Stimulated activated CD4-positive, alpha-beta T cell treated with anti-CD3 and anti-CD28 coated beads, Interleukin-4, amount 100 ng/mL, for 1 hour (primary cell): ENCODE measurements at places on chromosomes 5 and 9.

- DNase-seq: no peak
These were observed 29.1 kb downstream of the CEL start for GRCh38 chr9:133090752-133091385.

- no peak for DNase-seq
These were observed 36.3 kb upstream of the OTULINL start for GRCh38 chr5:14545308-14545707.

- no peak for DNase-seq
These were observed 47.8 kb downstream of the KDM4C start for GRCh38 chr9:6805532-6805931.

DNA sequence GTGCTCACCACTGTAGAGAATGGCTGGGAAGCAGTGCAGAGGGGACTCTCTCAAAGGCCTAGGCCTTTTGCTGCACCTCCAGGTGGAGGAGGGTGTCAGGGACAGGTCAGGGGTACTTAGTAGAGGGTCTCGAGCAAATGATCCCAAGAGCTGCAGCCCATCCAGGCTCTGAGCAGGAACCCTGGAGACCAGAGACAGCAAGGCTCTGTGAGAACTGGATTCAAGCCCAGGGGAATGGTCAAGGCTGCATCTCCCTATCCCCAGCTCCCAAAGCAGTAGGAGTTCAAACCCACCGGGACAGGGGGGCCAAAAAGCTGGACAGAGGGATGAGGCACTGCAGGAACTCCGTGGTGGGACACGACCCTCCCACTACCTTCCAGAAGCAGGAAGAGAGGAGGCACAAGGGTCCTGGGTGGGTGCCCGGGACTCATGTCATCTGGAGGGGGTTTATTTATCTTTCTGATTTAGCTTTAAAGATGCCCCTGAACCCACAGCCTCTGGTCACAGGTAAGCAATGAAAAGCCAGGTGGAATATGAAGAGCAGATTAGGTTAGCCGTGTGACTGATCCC is 124.8 kb downstream of the MVB12B start:
- DNase-seq: no peak

DNA sequence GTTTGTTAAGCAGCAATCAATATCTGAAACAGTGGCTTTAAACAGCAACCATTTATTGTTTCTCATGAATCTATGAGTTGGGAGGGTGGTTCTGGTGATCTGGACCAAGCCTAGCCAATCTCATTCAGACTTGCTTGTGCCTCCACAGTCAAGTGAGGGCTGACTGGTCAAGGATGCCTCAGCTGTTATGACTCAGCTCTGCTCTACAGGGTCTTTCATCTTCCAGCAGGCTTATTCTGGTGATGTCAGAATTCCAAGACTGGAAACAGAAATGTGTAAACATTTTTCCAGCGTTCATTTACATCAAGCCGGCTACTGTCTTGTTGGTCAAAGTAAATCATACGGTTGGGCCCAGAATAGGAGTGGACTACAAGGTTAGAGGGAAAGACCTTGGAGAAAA is 2.5 kb upstream of the PIP5K1B start:
- no peak for DNase-seq

DNA sequence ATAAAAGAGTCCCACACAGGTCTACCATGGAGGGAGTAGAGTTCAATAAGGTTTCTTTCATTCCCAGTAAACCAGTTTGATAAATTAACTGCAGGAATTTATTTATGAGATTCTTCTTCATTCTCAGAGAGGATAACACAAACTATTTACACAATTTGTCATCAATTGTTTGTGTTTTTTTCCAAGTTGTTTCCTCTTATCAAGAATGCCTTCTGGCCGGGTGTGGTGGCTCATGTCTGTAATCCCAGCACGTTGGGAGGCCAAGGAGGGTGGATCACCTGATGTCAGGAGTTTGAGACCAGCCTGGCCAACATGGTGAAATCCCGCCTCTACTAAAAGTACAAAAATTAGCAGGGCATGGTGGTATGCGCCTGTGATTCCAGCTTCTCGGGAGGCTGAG is 216.7 kb downstream of the MLLT3 start:
- no peak for DNase-seq

- no peak for DNase-seq
These were observed 269.9 kb downstream of the FANCC start for GRCh38 chr9:95047452-95048224.

GRCh38 chr5:5539590-5539989 is 117.1 kb downstream of the ICE1 start:
- DNase-seq: no peak

- no peak for DNase-seq
These were observed 67.1 kb upstream of the SLC1A1 start for GRCh38 chr9:4423207-4423610.

- no peak for DNase-seq
These were observed at the start of gene SYNPO for GRCh38 chr5:150640311-150641005. Gene SYNPO (plus strand): TSS chr5:150640660. CDS start chr5:150648276, 7,616 bp downstream.

- no peak for DNase-seq
These were observed 378.9 kb downstream of the CAAP1 start for GRCh38 chr9:26513730-26514129.

DNA sequence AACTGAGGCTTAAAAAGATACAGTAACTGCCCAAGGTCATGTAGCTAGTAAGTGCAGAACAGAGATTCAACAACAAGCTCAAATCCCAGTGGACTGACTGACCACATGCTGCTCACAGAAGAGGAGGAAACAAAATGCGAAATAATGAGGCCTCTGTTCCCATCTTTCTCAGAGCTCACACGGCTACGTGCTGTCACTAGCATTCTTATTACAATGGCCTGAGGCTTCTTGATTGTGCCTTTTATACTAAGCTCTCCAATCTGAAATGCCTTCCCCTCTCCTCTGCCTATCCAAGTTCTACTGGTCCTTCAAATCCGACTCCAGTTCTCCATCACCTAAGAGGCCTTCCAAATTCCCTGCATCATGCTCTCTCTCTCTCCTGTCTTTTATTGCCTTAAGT is 26.0 kb downstream of the SGTB start:
- DNase-seq: no peak

GRCh38 chr5:5364932-5365331 is 57.5 kb upstream of the ICE1 start:
- no peak for DNase-seq

DNA sequence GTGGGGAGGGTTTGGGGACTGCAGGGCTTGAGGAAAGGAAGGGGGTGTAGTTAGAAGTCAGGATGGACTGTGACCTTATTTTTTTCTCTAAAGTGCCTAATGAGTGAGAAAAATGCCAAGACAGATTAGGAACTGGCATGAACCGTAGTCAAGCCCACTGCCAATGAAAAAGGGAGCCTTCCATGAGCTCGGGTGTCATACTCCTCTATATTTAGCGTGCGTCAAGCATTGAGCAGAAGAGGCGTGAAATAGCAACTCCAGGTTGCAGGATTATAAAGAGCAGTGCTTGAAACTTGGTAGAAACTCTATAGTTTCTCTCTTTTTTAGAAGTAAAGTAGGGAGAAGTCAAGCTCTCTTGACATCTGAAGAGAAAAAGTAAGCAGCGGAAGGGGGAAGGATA is 1.8 kb downstream of the SGCD start:
- DNase-seq: no peak

- no peak for DNase-seq
These were observed 177.8 kb downstream of the GABBR2 start for GRCh38 chr9:98530806-98531386.

DNA sequence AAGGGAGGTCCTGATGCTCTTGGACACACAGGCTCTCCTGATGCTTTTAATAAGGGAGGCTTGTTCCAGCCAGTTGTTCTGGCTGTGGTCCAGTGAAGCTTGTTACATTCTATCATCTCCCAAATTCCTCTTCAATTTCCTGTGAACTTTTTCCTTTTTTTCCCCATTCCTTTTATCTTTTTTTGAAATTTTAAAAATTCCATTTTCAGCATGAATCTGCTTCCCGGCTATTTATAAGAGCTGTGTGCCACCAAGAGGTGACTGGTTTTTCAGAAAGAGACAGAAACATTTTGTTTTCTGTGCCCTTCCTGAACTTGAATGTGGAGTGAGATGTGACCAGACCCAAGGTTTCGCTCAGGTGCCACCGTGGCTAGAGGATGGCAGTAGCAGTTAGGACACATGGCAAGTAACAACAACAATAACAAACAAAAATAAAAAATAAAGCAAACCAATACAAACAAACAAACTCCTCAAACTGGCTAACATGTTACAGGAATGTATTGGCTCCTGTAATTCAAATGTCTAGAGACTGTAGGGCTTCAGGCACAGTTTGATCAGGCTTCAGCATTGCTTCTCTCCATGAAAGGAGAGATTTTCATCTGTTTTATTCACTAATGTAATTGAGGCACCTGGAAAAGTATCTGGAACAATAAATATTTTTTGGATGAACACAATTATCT is 121.1 kb downstream of the BOD1 start:
- no peak for DNase-seq

GRCh38 chr9:81616141-81616540 is 73.2 kb downstream of the TLE1 start:
- no peak for DNase-seq

DNA sequence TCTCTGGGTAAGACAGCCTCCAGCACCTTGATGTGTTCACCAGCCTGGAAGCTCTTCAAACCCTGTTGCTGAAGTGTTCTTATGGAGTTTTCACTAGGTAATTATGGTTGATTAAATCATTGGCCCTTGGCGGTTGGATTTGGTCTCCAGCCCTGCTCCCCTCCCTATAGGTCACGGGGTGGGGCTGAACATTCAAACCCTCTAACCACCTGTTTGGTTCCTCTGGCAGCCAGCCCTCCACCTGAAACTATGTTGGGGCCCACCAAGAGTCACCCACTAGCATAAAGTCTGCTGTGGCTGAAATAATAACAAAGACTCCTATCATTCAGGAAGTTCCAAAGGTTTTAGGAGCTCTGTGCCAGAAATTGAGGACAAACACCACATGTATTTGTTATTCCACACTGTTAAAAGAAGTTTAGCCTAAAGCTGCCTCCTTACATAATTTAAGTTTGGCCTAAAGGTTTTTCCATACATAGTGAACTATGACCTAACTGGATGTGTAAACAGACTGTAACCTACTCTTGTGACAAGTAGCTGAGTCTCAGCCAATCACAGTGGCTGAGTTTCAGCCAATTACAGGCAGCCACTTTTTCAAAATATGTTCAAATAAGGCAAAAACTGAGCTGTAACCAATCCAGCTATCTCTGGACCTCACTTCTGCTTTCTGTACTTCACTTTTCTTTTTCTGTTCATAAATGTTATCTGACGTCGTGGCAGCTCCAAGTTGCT is 34.8 kb downstream of the TMEM252 start:
- DNase-seq: no peak

GRCh38 chr9:103225702-103226646 is 230.8 kb downstream of the CYLC2 start:
- DNase-seq: no peak

- DNase-seq: no peak
These were observed 8.7 kb downstream of the FAM193B start for GRCh38 chr5:177545487-177546257.

GRCh38 chr5:147234239-147234824 is 494 bp upstream of the STK32A start:
- no peak for DNase-seq

DNA sequence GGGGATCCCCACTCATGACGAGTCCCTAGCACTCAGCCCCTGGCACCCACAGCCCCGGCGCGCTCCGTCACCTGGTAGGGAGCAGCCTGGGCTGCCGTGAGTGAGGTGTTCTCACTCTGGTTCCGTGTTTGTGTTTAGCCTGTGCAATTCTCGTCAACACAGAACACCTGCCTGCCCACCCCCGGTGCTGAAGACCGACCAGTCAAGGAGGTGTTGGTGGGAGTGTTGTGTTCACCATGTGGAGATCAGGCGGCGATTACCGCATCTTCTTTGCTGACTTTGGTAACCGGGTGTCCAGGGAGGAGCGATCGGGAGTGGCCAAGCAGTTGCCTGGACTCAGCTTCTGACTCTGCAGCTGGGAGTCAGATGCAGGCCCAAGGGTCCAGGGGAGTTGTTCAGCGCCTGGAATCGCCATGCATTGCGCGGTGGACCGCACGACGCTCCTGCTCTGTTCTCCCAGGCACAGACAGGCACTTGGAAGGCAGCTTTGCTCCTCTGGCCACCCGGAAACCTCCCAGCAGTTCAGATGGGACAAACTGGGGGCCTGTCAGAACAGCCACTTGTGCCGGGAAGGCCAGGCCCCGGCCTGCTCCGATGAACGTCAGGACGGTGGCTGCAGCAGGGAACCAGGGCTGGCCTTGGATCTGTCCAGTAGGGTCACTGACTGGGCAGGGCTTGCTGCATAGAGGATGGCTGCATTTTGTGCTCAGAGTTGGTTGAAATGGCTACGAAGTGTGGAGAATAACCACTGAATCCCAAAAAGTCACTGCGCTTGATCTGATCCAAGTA is 28.2 kb downstream of the EXOC3 start:
- DNase-seq: no peak

DNA sequence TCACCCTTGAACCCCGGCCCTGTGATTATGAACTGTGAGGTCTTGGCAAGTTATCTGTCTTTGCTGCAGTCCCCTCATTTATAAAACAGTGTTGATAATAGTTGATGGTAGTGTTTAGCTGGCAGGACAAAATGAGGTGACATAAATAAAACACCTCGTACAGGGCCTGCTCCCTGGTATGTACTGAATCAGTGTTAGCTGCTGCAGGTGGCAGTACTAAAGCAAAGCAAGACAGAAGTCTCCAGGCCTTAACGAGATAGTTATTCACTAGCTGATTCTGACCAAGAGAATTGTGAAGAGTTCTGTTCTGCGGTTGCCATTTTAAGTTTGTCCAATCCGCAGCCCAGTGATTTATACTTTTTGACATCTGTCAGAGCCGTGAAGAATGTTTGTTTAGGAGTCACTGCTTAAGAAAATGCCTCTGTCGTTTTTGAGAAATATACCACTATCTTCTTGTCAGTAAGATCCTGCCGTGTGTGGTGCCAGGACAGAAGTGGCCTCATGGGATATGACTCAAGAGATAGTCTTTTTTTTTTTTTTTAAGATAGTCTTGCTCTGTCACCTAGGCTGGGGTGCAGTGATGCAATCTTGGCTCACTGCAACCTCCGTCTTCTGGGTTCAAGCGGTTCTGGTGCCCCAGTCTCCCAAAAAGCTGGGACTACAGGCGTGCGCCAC is 75.9 kb downstream of the KDM4C start:
- DNase-seq: no peak
